ENCODE measurements at places on chromosomes 7 and 10.

DNA sequence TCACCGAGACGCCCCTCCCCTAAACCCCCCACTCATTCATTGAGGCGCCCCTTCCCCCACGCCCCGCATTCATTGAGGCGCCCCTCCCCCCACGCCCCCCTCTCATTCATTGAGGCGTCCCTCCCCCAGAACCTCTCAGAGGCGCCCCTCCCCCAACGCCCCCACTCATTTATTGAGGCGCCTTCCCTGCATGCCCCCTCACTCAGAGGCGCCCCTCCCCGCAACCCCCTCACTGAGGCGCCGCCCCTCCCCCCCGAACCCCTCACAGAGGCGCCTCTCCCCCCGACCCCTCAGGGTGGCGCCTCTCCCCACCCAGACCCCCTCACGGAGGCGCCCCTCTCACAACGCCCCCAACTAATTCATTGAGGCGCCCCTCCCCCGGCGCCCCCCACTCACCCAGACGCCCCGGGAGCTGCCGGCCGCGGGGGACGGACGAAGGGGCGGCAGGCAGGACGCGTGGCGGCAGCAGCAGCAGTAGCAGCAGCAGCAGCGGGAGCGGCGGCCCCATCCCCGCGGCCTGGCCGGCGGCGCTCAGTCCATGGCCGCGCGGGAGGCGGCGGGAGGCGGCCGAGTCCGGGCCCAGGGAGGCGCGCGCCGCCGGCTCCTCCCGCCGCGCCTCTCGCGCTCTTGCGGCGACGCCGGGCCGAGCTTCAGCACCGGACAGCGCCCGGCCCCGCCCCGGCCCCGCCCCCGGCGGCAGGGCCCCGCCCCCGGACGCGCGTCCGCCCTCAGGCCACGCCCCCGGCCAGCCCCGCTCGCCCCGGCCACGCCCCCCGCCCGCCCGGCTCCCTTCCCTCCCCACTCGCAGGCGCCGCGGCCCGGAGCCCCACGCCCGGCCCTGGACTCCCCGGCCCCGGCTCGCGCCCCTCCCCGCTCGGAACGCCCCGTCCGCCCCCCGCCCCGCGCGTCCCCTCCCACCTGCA is at the start of gene PTPRN2:
PTPRN2 (minus strand) TSS at position 662 of the 923 bp plus-strand sequence.
- DNase-seq = peak; percentile 7

- DNase-seq = no peak
Observed at GRCh38 chr10:78148216-78148960, 114.7 kb downstream of the RPS24 start.

- DNase-seq = no peak
Observed at GRCh38 chr7:15424468-15424867, 137.3 kb downstream of the AGMO start.

DNA sequence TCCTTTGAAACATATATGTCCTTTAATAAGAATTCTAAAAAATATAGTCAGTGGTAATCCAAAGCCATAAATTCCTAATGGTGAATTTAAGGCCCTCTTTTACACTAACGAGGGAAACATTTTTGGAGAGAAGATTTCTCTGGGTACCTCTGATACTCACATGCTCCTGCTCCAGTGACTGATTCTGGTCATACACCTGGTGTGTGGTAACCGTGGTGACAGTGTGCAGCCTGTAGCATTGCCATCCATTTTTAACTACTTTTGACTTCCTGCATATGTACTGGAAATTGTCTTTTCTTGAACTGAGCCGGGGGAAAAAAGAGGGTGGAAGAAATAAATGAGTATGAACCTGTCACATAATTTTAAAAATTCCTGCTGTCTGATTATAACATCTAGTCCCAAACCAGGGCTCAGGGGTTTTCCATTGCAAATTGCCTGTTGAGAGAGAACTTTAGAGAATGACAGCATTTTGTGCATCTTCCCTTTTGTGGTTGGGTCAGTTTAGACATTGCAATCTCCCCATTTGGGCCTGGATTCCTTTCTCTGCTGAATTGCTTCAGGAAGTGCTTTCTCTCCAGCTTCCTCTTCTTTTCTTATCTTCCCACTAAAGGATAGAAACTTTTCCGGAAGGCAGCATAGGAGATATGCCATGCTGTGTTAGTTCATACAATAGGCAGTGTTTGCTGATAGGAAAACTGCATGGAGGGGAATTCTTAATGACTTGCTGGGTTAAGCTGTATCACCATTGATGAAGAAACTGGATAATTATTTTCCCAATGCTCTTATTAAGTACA is 125.5 kb downstream of the GRM3 start:
- no peak for DNase-seq

GRCh38 chr7:26686448-26686981 is 177.9 kb downstream of the SKAP2 start:
- no peak for DNase-seq

DNA sequence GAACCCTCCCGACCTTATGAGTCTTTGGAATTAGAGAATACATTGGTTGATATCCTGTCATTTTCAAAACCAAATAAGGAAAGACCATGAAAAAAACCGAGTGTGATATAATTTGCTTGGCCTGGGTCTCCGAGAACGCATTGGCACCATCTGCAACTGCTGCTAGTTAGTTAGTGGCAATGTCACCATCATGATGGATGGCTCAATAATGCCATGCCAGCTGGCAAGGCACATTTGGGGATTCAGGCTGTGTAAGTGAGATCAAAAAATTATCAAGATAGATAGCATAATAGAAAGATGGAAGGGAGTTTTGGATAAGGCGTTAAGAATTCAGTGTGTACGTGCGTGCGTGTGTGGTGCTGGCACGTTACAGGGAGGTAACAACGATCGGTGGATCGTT is 134.7 kb upstream of the TCERG1L start:
- DNase-seq = no peak

Measured in stimulated activated CD8-positive, alpha-beta memory T cell treated with anti-CD3 and anti-CD28 coated beads, Interleukin-4, amount 100 ng/mL, for 1 hour (primary cell).